Renal cortical epithelial cell (primary cell): ENCODE measurements at places on chromosomes 6 and 20. TPM values are rescaled to one million over a fixed set of nuclear protein-coding genes. Genes with fewer than 3 reads are reported as not detected.

Gene SPATA2
- total RNA-seq = 0.87 and 5.7 TPM in 2 replicates

Gene DNAH8
- total RNA-seq = under 0.01 TPM in 1 of 2 replicates, not detected in the other

- DNase-seq = no peak
Observed at GRCh38 chr6:155222506-155222905, 41.3 kb upstream of the CLDN20 start.

- DNase-seq = no peak
Observed at GRCh38 chr6:121434037-121434770, 1.2 kb upstream of the GJA1 start.

Gene FAM83B
- 13.5 and 17.2 TPM in 2 replicates for total RNA-seq

GRCh38 chr20:347317-347639 lies 367 bp downstream of the NRSN2 start:
- DNase-seq = no peak

DNA sequence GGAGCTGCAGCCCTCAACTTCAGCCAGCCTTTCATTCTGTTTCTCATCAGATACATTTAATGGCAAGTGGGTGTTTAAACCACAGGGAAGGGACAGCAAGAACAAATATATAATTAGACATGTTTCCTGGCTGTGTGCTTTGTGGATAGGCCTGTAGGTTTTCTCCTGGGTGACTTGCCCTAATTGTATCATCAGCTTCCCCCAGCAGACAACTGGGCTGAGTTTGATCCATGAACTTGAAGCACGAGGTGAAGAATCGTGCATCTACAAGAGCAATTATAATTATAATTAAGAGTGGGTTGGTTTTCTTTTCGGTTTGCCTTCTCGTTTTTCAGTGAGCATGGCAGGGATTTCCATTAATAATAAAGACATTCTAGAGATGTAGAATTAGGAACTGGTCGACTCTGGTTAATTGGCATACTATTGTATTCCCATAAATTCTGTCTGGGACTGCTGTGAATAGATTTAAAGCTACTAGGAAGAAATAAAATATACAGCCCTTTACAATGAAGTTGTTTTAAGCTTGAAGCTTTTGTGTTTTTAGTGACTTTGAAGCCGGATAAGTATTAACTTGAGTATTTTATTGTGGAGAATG lies 1052.2 kb downstream of the KIF16B start:
- no peak for DNase-seq

GRCh38 chr20:4369119-4369797 lies 352.5 kb upstream of the PRND start:
- no peak for DNase-seq

GRCh38 chr20:44572551-44573500 lies 9.6 kb upstream of the PKIG start:
- peak; percentile 91 for DNase-seq

Gene PACRG
- 2.5 TPM in 1 of 2 replicates, not detected in the other for total RNA-seq

Gene ASCC3
- 102 and 112 TPM in 2 replicates for total RNA-seq

DNA sequence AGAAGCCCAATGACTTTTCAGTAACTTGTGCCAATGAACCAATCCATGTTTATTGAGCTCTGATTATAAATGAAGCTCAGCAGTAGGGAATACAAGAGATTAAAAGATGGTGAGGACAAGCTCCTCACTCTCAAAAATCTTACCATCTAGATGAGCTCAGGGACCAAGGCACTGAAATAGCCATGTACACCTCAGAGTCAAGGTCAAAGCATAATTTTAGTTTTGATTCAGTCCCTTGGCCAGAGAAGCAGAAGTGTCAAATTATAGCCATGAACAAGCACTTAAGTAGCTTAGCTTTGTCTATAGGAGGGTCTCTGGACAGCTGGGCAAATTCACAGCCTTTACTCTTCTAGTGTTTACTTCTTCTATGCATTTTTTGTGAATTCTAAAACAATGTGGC lies 131.0 kb upstream of the DTNBP1 start:
- no peak for DNase-seq

DNA sequence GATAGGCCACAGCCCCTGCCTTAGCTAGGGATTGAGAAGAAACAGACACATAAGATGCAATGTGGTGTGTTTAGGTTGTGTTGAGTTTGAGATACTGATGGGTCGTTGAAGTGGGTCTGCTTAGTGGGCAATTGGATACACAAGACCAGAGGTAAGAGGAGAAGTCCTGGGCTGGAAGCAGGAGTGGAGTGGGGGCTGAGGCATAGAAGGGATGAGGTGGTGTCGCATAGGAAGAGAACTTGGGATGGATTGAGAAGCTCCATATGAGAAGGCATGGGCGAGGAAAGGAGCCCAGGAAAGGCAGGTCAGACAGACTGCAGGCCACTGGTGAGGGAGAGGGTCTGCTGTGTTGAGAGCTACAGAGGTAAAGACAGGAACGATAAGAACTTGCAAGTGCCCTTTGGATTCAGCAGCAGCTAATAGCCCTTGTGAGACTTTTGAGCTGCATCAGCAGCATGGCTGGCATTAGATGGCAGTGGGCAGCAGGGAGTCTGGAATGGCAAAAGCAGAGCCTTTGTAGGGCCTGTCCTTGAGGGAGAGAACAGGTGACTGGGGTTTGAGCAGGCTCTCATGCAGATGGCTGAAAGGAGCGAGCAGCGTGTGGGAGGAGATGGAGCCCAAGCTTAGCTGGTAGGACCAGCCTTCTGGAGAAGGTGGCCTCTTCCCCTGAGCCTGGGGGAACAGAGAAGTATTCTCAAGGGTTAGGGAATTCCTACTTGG lies 33.2 kb downstream of the PLCG1 start:
- no peak for DNase-seq

Gene NRSN1
- 0.15 TPM in 1 of 2 replicates, not detected in the other for total RNA-seq

GRCh38 chr20:32519381-32519730 lies 65.8 kb downstream of the NOL4L start:
- DNase-seq = no peak

- DNase-seq = no peak
Observed at GRCh38 chr6:108714766-108715414, 133.3 kb upstream of the ARMC2 start.

DNA sequence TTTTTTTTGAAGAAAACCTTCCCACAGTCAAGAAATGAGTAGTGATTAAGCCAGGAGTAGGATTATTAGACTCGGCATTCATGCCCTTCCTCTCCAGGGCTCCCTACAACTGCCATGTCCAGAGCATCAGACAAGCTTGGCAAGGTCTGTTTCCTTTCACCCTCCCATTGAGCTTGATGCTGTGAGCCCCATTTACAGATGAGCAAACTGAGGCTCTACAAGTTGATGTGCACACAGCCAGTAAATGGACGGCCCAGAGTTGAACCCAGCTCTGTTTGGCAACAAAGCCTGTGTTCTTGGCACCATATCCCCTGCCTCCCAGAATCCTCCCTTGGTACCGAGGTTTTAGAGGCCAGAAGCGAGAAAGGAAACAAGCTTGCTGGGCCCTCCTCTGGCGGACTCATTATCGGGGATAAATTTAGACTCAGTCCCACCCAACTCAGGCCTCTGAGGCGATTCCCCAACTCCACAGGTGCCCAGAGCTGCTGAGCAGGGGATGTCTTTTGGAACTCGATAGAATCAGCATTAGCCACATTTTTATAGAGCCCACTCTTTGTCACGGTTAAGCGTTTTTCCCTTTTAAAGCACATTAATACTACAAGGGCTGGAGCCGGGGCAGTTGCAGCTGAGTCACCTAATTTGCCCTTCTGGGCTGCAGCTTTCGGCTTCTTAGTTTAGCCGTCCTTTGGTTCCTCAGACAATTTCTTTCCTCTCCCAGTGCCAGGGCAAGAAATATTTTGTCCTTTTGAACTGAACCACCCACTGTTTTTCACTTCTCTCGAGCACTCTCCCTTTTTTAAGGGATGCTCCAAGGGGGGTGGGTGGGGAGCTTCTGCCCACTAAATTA lies 23.0 kb upstream of the NFATC2 start:
- no peak for DNase-seq

Gene TSBP1
- not detected in 2 replicates for total RNA-seq

Gene BMP5
- total RNA-seq = not detected in 2 replicates

Gene PHIP
- 15.1 and 36.9 TPM in 2 replicates for total RNA-seq

GRCh38 chr6:129875610-129876520 lies 14.8 kb upstream of the TMEM244 start:
- no peak for DNase-seq

- DNase-seq = peak; percentile 5
Observed at GRCh38 chr6:87875781-87876180, 171.9 kb upstream of the SPACA1 start.

DNA sequence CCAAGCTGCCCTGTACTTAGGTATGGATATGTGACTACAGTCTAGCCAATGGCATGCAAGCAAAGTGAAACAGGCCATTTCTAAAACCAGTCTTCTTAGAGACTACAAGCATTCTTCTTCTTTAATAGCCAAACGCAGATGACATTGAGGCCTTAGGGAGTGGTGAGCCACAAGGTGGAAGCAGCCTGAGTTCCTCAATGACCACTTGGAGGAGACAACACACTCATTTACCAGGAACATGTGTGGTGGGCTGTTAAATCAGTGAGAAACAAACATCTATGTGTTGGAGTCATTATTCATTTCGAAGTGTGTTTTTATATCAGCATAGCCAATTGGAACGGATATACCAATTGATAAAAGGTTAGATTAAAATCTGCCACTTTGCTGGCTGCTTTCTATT lies 122.0 kb downstream of the GFRAL start:
- no peak for DNase-seq

DNA sequence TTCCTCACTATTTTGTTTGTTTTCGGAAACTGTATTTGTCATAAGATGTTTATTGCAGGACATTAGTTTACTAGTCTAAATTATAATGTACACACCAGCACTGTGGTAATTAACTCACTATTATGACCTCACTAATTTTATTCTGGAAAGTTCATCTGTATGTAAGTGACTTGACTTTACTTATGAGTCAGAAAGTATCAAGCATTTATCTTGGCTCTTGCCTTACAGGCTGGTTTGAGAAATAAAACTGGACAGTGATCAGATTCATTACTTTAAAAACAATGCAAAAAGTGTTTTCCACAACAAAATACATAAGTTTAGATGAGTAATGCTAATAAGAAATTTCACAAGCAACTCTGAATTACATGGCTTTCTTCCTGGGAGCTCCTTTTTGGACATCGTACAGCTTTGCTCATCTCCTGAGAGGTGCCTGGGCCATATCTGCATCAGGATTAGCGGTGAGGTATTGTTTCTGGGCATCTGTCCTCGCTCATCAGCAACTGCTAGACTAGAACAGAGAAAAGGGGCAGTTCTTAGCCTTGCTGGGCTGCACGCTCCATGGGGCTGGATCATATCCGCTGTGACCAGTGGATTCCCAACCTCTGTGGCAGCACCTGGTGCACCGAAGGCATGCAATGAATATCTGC lies 179.8 kb downstream of the SOD2 start:
- no peak for DNase-seq

GRCh38 chr20:2707353-2708072 lies 14.9 kb downstream of the EBF4 start:
- no peak for DNase-seq
